Naive thymus-derived CD8-positive, alpha-beta T cell (primary cell): ENCODE measurements at places on chromosomes 5 and 9. TPM values are rescaled to one million over a fixed set of nuclear protein-coding genes. Genes with fewer than 3 reads are reported as not detected.

GRCh38 chr9:30140407-30140806 is 2244.0 kb upstream of the ACO1 start:
- H3K4me1 ChIP-seq, result no peaks in the 10 kb centered on the region
- no peak overlapping the region for H3K4me3 ChIP-seq
- H3K27ac ChIP-seq, result no peak overlapping the region
- H3K36me3 ChIP-seq, result no peaks in the 10 kb centered on the region
- H3K27me3 ChIP-seq, result no peaks in the 10 kb centered on the region

- no peaks in the 10 kb centered on the region for H3K36me3 ChIP-seq
- H3K27ac ChIP-seq, result no peak overlapping the region
- no peaks in the 10 kb centered on the region for H3K4me1 ChIP-seq
Observed at GRCh38 chr9:121048175-121048574, 1.9 kb downstream of the C5 start.

Gene CCDC192
- total RNA-seq, result not detected

- DNase-seq, result no peak
- no peaks in the 10 kb centered on the region for H3K36me3 ChIP-seq
- H3K4me3 ChIP-seq, result no peak overlapping the region
- H3K27me3 ChIP-seq, result peaks cover 27% of the 10 kb centered on the region
Observed at GRCh38 chr9:134501761-134502265, 139.8 kb upstream of the COL5A1 start.

DNA sequence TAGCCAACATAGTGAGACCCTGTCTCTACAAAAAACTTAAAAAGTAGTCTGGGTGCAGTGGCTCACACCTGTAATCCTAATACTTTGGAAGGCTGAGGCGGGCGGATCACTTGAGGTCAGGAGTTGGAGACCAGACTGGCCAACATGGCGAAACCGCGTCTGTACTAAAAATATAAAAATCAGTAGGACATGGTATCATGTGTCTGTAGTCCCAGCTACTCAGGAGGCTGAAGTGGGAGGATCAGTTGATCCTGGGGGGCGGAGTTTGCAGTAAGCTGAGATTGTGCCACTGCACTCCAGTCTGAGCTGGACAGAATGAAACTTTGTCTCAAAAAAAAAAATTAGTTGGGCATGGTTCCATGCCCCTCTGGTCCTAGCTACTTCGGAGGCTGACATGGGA is 57.9 kb upstream of the MIER3 start:
- H3K36me3 ChIP-seq, result no peaks in the 10 kb centered on the region
- no peaks in the 10 kb centered on the region for H3K4me1 ChIP-seq
- no peak overlapping the region for H3K27ac ChIP-seq
- DNase-seq, result no peak
- H3K27me3 ChIP-seq, result no peaks in the 10 kb centered on the region
- H3K4me3 ChIP-seq, result no peak overlapping the region

DNA sequence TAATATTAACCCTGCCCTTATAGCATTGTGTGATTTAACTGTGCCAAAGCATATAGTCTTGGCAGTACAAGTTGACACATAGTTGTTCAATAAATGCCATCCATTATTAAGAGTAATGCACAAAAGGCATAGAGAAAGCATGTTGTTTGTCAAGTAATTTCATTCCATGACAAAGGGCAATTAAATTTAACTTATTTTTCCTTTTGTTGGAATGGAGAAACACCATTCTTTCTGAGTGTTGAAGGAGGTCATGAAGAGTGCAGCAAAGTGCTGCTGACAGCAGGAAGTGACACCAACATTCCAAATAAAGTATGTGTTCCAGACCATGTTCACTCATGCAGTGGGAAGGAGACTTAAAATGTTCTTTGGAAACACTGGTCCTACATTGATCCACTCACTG is 29.1 kb downstream of the ANKDD1B start:
- no peak overlapping the region for H3K27ac ChIP-seq
- H3K4me3 ChIP-seq, result no peak overlapping the region
- DNase-seq, result no peak
- no peaks in the 10 kb centered on the region for H3K36me3 ChIP-seq

DNA sequence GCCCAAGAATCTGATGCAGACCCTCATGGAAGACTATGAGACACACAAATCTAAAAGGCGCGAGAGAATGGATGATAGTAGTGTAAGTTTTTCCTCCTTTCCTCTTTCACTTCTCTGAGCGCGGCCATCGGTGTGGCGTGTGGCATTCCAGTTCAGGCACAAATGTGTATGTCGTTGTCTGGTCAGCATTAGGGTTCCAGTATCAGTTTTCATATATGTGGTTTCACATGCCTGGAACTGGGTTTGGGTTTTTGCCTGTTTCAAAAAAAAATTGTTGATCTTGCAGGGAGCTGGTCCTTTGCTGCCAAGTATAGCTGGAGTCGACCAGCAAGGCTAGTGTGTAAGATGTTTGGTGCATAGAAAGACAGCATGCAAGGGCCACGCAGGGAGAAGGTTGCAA is 51.5 kb downstream of the C9orf152 start:
- H3K27ac ChIP-seq, result no peak overlapping the region
- no peak for DNase-seq
- no peaks in the 10 kb centered on the region for H3K36me3 ChIP-seq
- no peaks in the 10 kb centered on the region for H3K27me3 ChIP-seq
- H3K4me1 ChIP-seq, result peaks cover 34% of the 10 kb centered on the region
